Lower lobe of right lung (tissue), 2 donors: ENCODE measurements at places on chromosomes 2 and 18.

GRCh38 chr18:70985948-70986347 lies 697.1 kb downstream of the SOCS6 start:
- no peak for DNase-seq

DNA sequence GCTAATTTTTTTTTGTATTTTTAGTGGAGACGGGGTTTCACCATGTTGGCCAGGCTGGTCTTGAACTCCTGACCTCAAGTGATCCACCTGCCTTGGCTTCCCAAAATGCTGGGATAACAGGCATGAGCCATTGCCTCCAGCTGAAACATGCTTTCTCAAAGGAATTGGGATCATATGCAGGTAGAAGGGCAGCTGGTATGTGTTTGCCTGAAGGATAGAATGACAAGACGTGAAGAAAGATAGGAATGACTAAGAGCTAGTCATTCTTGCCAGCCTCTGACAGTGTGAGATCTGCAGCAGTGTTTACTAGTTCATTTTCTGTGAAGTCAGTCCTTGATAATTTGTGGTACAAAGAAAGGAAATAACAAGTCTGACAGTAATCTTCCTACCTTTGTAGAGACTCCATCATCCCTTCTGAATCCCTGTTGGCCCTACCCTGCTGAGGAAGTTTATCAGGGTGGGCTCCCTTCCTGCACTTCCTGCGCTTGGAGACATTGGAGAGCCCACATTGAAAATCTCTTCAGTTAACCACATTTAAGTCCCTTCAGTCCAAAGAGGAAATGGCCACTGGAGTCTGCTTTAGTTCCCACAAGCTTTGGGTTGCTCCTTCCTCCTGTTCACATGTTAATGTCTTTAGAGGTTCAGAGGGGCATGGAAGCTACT lies 14.7 kb downstream of the CFLAR start:
- no peak for DNase-seq

DNA sequence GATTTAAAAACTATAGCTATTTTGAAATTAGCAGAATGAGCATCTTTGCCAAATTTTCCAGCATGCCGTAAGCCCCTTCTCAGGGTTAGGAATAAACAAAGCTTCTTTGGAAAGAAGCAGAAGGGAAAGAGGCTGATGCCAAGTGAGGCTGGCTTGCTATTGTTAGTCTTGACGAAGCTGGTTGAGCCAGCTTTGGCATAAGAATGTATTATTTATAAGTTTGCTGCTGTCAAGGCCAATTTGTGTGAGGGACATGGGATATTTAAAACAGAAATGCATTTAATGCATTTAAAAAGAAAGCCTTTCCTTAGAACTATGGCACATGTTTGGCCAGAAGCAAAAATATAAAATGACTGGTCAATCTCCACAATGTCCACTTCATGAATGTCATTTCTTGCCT lies 52.5 kb upstream of the TTN start:
- no peak for DNase-seq

DNA sequence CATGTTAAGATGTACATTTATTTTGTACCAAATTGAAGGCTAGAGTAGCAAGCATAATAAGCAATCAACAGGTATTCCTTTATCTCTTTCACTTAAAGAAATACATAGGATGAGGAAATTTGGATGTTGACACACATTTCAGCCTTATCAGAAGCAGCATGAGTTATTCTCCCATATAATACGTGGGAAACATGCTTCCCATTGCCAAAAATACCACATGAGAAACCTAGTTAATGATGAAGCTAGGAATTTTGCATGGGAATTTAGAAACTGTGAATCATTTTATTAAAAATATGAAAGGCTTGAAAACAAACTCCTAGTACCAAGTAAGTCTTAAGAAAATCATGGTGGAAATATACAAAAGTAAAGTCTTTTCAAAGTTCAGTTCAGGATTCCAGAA lies 751.8 kb downstream of the TSN start:
- no peak for DNase-seq

DNA sequence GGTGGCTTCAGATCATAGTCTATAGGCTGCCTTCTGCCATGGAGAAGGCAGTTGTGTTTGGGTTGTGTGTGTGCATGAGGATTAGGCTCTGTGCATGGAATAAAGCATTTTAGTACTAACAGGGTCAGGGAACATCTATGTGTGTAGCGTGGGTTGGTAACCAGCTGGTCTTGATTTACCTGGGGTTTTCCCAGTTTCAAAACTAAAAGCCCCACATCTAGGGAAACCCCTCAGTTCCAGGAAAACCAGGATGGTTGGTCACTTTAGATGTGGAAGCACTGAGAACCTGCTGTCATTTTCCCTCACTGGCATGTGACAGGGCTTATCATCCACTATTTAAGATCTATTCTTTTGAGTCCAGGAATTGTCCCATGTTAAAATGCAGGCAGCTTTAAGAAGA lies 116.3 kb downstream of the POLE4 start:
- no peak for DNase-seq

DNA sequence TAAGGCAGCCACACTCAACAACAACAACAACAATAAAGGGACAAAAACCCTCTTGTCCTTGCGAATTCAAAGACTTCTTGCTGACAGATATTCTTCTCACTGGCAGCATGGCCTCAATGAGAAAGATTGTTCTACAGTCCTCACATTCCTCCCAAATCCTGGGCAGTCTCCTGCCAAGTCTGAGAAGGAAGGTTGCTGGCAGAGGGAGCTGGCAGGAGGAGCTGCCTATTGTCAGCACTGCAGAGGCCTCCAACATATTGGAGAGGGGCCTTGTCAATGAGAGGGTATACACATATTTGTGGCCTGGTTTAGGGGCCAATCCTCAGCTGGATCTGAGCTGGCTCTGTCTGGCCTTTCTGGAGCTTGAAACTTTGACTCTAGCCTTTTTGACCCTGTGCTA lies 63.5 kb downstream of the LAMA3 start:
- DNase-seq = no peak

DNA sequence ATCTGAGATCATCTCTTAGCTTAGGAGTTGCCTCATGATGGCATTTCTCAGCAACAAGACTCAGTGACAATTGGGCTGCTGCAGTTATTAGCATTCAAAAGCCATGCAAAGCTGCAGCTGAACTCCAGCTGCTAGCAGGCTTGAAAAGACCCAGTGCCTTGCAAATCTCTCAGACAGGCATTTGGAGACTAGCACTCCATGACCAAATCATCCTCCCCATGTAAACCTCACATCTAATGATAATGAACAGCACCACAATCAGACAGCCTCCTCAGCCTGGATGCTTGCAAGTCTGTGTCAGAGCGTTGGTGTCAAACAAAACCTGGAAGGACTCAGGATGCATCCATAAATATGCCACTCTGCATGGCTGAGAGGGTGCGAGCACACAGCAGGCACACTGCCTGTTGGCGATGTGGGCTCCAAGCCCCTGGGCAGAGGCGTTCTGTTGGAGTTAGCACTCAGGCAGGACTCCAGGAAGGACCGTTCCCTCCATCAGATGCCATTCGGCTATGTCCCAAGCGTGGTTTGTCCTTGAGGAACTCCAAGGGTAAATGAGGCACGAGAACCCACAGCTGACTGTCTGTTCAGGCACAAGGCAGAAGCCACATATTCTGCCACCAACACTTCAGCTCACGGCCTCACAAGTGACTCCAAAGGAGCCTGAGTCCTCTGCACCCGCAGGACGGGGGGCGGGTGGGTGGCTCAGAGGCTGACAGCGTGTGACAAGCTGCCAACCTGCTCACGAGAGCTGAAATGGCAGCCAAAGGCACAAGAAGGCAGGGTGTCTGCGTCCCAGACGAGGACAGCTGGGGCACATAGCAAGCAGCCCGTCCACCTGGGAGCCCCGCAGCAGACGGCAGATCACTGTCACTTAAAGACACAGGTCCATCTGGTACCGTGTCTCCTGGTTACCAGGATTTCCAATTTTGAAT lies 183.8 kb downstream of the MYT1L start:
- DNase-seq = no peak

- DNase-seq = no peak
Observed at GRCh38 chr2:201262718-201263117, 2.4 kb downstream of the CASP8 start.

GRCh38 chr2:71932037-71932779 lies 215.5 kb downstream of the CYP26B1 start:
- DNase-seq = no peak

- DNase-seq = no peak
Observed at GRCh38 chr18:30094556-30094955, 948.0 kb downstream of the DSC3 start.

DNA sequence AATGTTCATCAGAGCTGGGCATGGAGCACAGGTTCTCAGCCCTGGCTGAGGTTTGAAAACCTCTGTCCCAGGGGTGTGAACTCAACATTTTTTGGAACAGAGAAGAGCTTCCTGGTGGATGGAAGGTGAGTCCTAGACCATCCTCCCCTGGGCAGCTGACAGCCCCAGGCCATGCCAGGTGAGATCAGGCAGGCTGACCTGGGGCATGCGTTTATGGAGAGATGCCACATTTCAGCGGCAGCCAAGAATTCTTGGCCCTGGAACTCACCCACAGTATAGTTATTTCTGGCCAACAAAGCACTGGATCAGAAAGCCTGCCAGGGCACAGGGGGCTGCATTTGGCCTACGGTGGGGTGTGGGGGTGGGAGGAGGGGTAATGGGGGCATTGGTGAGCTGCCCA lies 83.8 kb downstream of the EDAR start:
- DNase-seq = no peak

- DNase-seq = no peak
Observed at GRCh38 chr18:23377669-23378301, 75.3 kb upstream of the RIOK3 start.

DNA sequence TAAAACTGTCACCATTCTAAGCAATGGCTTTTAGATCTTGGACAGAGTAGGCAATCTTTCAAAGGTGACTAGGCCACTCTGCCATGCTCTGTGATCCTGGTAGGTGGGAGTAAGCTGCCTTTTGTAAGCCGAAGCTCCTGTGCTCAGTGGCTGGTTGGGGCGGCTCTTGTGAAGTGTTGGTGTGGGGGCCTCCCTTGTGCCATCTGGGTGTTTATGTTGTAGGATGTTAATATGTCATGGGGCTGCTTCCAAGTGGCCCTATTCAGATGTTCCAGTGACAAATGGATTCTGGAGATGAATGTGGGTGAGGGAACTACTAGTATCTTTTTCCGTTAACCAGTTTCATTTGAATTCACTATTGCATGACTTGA lies 116.8 kb upstream of the SPRED2 start:
- no peak for DNase-seq

- peak; percentile 82 for DNase-seq
Observed at GRCh38 chr18:70464343-70465114, 175.7 kb downstream of the SOCS6 start.

DNA sequence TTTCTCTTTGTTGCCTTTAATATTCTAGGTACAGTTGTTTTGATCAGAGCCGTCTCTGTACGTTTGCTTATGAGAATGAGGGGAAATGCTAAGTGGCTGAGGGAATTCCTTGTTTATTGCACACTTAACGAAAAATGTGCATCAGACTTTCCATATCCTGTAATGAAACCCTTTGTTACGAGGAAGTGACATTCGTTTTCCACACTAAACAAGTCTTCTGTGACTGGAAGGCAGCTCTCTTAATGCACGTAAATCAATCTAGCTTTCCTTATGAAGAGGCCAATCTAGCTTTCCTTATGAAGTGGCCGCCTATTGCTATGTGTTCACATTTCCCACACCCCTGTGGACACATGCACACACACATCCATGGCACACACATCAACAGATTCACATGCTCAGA lies 186.2 kb downstream of the SNTG2 start:
- no peak for DNase-seq

DNA sequence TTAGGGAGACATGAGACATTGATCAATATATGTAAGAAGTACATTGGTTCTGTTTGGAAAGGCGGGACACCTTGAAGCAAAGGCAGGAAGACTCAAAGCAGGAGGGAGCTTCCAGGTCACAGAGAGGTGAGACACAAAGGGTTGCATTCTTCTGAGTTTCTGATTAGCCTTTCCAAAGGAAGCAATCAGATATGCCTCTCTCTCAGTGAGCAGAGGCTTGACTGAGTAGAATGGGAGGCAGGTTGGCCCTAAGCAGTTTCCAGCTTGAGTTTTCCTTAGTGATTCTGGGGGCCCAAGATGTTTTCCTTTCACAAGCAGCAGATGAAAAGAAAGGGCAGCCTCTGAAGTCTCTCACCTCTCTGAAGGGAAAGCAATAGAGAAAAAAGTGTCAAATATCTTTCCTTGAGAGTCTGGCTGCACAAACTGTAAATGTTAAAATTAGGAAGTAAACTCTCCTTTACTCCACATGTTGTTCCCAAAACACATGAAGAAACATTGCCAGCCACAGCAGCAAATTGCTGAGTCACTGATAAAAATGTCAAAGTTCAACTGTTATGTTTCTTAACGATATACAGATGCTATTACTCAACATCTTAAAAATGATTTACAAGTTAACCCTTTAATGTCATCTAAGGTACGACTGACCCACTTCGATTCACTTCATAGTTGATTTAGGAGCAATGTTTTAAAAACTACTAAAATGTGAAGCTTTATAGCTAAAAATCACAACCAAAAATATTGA lies 40.3 kb downstream of the CYB5A start:
- DNase-seq = no peak

- no peak for DNase-seq
Observed at GRCh38 chr2:6881046-6881445, 3.5 kb downstream of the RSAD2 start.

DNA sequence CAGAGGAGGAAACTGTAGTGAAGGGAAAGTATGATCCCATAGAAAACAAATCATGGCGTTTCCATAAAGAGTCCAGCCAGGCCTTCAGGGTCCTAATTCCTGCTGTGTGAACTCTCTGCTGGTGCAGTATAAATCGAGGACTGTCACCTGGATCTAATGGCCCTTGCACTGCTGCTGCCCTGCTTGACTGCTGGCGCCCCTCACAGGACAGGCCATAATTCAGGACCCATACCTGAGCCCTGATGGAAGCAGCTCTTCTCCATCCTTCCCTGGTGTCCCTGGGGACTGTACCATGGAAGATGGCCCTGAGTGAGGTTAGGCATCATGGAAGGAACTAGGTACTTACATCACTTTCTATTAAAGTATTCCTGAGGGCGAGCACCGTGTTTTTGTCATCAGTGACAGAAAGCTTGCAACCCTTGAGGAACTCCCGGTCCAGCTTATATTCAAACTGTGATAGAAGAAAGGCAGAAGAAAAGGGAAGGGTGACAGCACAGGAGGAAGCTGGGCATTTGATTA lies 116.9 kb downstream of the RIF1 start:
- DNase-seq = no peak

GRCh38 chr2:46539327-46540276 lies 60.2 kb downstream of the TMEM247 start:
- DNase-seq = no peak

- peak; percentile 85 for DNase-seq
Observed at GRCh38 chr2:95345563-95346230, 48.5 kb downstream of the KCNIP3 start.

- no peak for DNase-seq
Observed at GRCh38 chr2:170965446-170966225, 36.6 kb downstream of the GORASP2 start.

GRCh38 chr2:47054868-47055267 lies 100.2 kb downstream of the STPG4 start:
- DNase-seq = no peak

GRCh38 chr2:102042196-102043081 lies 50.7 kb downstream of the IL1R2 start:
- no peak for DNase-seq

- no peak for DNase-seq
Observed at GRCh38 chr18:38898167-38898566, 1332.6 kb upstream of the CELF4 start.

GRCh38 chr2:127413782-127414637 lies 4.2 kb upstream of the PROC start:
- no peak for DNase-seq
